MM.1S (cell line): ENCODE measurements at places on chromosomes 3 and 15.
A peak's percentile ranks its signal among the peaks of the same experiment; 100 is the strongest.

DNA sequence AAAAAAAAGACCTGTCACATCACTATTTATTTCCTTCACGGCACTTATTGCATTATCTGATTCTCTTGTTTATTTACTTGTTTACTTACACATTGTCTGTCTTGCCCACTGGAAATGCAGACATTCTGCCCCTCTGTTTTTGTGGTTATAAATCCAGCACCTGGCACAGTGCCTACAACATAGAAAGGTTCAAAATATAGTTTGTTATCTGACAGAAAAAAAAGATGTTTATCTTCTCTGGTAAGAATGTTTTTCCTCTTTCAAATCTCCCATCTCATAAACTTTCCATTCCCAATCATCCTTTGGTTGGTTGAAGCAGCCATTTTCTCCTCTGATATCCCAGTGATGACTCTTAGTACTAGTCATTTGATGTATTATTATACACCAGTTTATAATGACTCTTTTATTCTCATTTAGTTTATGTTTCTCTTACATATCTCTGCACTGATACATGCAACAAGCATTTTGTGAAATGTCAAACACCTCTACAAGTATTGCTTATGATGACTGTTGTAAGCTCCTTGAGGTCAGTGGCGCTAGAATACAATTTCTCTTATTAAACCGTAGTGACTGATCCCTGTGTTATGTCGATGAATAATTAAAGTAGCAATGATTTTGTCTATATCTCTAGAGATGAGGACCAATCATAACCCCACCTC is 398.4 kb upstream of the TBL1XR1 start:
- no peak for DNase-seq

DNA sequence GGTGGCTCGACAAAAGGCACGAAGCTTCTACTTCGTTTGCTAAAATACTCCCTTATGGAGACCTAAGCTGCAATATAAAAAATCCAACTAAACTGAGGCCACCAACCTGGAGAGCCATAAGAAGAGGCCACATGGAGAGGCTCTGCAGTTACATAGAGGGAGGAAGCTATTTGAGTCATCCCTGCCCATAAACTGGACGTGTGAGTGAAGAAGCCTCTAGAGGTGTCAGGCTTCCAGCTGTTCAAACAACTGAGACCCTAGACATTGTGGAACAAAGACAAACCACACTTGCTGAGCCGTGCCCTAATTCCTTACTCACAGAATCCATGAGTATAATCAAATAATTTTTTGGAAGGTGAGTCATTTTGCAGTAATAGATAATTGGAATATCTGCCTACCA is 50.2 kb upstream of the GMNC start:
- no peak for DNase-seq

DNA sequence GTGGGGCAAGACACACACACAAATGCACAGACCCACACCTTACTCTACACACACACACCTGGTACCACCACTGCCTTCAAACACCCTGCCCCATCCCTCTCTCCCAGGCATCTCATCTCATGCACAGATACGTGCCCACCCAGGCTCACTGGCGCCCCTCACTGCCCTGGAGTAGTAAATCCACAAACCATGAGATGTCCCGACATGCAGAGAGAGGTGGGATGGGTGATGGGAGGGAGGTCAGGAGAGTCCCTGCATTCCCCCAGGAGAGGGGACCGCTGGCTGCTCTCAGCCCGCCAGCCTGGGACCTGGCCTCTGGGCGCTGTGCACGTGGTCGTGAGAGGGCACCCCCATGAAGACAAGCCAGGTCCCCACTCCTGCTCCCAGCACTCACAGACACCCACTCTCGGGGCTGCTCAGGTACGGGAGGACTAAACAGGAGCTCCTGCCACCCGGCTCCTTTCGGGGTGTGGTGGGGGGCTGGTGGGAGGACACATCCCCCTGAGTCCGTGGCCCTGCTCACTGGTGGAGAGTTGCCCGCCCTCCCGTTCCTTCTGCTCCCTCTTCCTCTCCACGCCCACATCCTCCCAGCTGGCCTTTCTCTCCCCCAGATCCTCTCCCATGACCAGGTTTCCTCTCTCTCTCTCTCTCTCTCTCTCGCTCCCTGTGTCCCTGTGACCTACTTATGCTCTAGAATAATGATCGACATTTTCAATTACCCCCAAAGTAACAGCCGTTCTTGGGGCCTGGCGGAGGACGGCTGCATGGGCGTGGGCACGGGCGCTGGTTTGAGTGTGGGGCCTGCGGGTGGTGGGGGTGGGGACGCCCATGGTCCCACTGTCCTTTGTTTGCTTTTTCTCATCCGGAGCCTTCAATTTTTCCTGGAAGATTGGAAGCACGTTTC is 18.9 kb upstream of the CSPG4 start:
- DNase-seq: no peak

DNA sequence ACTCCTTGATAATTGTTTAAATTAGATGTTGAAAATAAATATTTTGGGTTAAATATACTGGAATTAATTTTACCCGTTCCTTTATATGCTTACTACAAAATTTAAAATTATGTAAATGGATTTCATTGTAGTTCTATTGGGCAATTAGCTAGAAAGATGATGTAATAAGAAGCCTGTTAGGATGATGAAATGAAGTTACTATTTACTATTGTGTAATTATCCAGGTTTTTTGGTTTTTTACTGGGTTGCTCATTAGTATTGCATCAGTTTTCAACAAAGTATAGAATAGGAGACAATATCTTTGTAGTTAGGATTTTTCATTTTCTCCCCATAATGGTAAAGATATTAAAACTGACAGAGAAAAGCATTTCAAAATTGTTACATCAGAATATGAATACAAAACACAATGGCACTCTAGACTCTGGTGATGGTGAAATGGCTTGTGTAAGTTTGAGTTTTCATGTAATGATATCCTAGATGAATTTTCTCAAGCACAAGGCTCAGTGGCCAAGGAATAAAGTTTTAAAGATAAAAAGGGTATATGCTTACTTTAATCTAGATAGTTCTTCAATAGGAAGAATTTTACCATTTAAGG is 222.0 kb downstream of the P3H2 start:
- no peak for DNase-seq

- no peak for DNase-seq
These were observed 51.7 kb downstream of the GOLIM4 start for GRCh38 chr3:168044049-168044448.

GRCh38 chr3:153980252-153980590 is 141.0 kb upstream of the ARHGEF26 start:
- DNase-seq: no peak

DNA sequence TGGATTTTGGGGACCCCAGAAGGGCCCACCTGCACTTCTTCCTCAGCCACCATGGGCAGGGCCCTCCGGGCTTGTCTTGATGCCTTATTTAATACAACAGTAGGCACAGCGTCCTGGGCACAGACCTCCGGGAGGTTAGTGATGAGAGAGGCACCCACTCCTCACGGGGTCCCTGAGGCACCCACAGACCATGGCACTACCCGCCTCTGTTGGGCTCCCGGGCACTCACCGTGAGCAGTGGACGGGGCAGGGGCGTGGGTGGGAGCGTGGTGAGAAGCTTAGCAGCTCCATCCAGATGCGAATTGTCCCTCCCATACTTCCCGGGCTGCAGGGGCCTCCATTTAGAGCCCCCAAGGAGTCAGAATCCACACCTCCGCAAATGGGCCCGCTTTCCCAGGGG is 317 bp upstream of the MESP2 start:
- DNase-seq: no peak

GRCh38 chr15:43920815-43921214 is 94.0 kb downstream of the WDR76 start:
- no peak for DNase-seq

DNA sequence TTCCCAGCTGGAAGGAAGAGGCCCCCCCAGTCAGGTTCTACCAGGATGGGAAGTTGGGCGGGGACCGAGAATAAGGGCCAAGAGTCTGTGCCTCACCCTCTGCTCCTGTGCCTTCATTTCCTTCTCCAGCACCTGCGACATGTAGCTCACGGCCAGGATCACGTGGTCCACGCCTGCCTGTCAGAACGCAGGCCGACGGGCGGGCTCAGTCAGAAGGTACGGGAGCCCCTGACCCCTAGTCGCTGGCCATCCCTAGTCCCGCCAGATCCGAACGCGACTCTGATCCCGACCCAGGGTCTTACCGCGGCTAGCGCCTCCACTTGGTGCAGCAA is 489 bp downstream of the GMPPB start:
- peak; percentile 73 for DNase-seq

DNA sequence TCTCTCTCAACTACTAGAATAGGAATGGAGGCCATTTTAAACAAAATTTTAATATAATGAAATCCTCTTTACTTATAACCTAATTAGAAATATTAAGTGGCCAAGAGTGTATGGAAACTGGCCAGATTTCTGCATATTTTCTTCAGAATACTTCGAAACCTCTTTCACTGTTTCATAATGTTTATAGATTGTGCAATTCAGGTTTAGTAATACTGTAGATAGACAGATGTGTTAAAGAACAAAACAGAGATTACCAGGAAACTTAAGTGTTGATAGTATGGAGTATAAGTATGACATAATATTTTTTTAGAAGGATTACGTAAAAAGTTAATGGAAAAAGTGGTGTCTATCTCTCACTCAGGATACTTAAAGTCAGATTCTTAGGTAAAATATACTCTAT is 4.7 kb downstream of the ABHD5 start:
- DNase-seq: no peak

- DNase-seq: no peak
These were observed 854 bp downstream of the CLEC3B start for GRCh38 chr3:45026957-45027356.

DNA sequence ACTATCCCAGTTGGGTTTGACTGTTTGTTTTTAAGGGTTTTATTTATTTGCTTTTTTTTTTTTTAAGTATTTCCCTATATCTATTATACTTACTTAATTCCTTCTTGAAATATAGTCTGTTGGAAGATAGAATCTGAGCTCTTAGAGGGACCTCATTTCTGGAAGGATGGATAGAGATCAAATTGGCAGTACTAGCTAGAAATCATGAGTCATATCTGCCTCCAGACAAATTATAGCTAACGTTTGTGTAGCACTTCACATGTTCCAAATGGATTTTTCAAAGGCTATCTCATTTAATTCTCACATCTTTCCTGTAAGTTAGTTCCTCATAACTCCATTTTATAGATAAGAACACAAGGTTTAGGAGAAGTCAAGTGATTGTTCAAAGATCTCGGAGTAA is 384.7 kb downstream of the ZIC1 start:
- no peak for DNase-seq

- DNase-seq: no peak
These were observed 16.1 kb downstream of the PAQR9 start for GRCh38 chr3:142947352-142947751.

- DNase-seq: no peak
These were observed 15.7 kb downstream of the LIPC start for GRCh38 chr15:58447271-58448010.

- no peak for DNase-seq
These were observed 63.9 kb downstream of the NR2E3 start for GRCh38 chr15:71874245-71874644.

GRCh38 chr3:58104712-58105111 is 96.5 kb downstream of the FLNB start:
- no peak for DNase-seq

DNA sequence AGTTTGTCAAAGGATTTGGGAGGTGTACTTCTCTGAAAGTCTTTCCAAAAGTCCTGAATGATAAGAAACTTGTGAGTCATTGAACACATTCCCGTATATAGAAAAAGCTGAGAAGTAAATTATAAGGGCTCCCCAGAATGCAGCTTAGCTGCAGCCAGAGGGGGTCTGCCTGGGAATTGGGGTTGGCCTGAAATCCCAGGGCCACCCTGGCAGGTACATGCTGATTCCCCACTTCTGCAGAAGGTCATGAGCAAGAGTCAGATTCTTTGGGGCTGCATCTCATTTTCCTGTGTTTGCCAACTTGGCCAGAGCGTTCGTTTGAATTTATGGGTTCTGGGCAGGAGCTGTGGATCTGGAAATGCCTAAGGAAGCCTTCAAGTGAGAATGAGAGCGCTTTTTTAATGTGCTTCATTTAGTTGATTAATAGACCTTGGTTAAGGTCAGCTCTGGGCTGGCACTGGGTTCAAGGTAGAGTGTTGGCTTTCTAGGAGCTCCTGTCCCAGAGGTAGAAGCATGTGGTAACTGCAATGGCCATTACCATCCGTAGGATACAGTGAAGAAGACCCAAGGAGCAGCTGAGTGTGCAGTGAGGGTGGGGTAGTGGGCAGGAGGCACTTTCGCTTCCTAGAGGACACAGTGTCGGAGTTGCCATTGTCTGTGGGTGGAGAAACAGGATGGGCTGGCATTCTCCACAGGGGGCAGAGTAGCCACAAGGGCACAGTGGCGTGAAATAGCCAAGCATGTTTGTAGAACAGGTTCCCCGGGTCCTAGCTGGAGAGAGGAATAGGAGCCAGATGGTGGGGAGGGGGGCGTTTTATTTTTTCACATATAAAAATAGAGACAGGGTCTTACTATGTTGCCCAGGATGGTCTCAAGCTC is 3.2 kb downstream of the SLC6A6 start:
- no peak for DNase-seq

DNA sequence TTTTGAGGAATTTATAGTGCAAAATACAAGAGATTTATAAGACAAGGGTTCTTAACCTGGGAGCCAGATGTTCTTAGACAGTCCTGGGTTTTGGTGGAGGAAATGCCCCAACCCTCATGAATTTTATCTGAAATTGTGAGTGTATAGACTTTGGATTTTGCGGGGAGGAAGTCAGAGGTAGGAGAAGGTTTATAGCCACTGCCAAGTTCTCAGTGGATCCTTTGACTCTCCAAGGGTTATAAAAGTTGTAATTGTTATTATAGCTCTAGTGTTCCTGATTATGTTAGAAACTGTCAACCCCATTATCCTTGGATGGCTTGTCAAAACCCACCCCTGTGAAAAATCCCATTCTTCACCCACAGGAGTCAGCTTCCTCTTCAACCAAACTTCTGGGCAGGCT is 183.6 kb downstream of the LRTM1 start:
- DNase-seq: no peak

- no peak for DNase-seq
These were observed 87.4 kb downstream of the THSD4 start for GRCh38 chr15:71202712-71203111.

DNA sequence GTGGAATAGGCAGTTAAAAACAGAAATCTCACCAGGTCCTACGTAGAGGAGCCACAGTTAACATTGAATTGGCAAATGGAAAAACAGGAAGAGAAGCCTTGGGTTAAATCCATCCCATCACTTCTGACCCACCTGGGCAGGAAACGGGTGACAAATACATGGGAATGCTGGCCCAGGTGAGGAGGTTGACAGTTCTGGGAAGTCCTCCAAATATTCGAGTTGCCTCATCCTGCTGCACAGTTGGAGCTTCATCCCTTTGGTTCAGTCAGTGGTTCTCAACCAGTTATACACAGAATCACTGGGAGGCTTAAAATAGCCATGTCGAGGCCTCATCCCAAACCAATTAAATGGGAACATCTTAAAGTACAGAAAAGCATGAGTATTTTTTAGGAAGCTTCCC is 5.3 kb downstream of the MYZAP start:
- DNase-seq: no peak

- peak; percentile 91 for DNase-seq
These were observed at the start of gene BDH1 for GRCh38 chr3:197555281-197556261. TSS of gene BDH1 (minus strand) at chr3:197555968. CDS start at chr3:197546443, 9,525 bp downstream.

GRCh38 chr3:28122227-28122626 is 119.2 kb upstream of the CMC1 start:
- DNase-seq: no peak
